ENCODE measurements at places on chromosomes 6 and 20. TPM values are rescaled to one million over a fixed set of nuclear protein-coding genes. Genes with fewer than 3 reads are reported as not detected.

The RAET1E gene
- not detected for polyA plus RNA-seq

GRCh38 chr6:41371992-41372831 lies 36.8 kb downstream of the NCR2 start:
- peak; percentile 70 for DNase-seq

- no peak for DNase-seq
These were observed 933 bp downstream of the KLHL31 start for GRCh38 chr6:53664623-53665022.

- peak; percentile 24 for DNase-seq
These were observed 129.9 kb upstream of the ARID1B start for GRCh38 chr6:156647140-156647784.

DNA sequence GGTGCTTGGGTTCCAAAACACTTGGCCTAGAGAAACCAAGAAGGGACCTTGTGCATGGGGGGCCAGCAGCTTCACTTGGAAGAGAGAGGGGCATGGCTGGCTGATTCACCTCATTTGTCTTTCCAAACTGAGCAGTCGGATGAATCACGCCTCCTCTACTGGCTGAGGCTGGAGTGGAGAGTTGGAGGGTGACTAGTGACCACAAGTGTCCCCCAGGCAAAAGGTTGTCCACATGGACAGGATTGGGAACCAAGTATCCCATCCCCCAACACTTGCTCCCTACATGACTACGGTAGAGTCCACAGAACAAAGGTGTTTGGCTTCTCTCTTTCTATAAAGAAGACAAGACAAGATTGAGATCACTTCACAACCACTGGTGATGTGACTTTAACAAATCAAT lies 875.6 kb downstream of the QKI start:
- DNase-seq: no peak

The FAM162B gene
- polyA plus RNA-seq: not detected

GRCh38 chr6:56541030-56541600 lies 101.6 kb downstream of the DST start:
- peak; percentile 14 for DNase-seq

GRCh38 chr6:32819729-32820128 lies 2.9 kb upstream of the HLA-DOB start:
- DNase-seq: no peak

The OR2J3 gene
- not detected for polyA plus RNA-seq

GRCh38 chr6:2132916-2133315 lies 112.5 kb downstream of the GMDS start:
- no peak for DNase-seq

GRCh38 chr6:136403110-136403980 lies 113.7 kb upstream of the BCLAF1 start:
- no peak for DNase-seq

The KHDC1 gene
- 2.8 TPM for polyA plus RNA-seq

The GSTA2 gene
- polyA plus RNA-seq: not detected

DNA sequence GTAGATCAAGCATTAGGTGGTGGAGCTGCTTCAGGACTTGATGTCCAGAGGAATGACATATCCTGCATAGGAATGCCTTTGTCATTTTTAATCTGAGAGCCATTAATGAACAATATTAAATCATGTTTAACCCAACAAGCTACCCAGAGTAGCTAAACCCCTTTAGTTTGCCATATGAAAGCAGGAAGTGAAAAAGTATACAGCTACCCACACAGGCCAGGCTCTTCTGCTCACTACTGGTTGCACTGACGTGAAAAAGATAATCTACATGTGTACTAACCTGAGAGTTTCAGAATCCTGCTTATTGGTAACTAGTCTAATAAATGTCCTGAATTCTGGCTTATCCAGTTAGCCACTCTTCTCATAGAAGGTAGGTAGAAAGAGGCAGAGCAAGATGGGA lies 19.9 kb downstream of the GLYATL3 start:
- no peak for DNase-seq

- DNase-seq: no peak
These were observed 643 bp downstream of the DLGAP4 start for GRCh38 chr20:36306553-36307411.
